ENCODE measurements at places on chromosomes 16 and 17.

- DNase-seq = no peak
These were observed 17.8 kb downstream of the TTLL6 start for GRCh38 chr17:48799069-48799723.

- DNase-seq = peak; percentile 89
These were observed 12.6 kb upstream of the RNF222 start for GRCh38 chr17:8409966-8410882.

GRCh38 chr16:73026754-73027684 lies 20.9 kb downstream of the ZFHX3 start:
- no peak for DNase-seq

DNA sequence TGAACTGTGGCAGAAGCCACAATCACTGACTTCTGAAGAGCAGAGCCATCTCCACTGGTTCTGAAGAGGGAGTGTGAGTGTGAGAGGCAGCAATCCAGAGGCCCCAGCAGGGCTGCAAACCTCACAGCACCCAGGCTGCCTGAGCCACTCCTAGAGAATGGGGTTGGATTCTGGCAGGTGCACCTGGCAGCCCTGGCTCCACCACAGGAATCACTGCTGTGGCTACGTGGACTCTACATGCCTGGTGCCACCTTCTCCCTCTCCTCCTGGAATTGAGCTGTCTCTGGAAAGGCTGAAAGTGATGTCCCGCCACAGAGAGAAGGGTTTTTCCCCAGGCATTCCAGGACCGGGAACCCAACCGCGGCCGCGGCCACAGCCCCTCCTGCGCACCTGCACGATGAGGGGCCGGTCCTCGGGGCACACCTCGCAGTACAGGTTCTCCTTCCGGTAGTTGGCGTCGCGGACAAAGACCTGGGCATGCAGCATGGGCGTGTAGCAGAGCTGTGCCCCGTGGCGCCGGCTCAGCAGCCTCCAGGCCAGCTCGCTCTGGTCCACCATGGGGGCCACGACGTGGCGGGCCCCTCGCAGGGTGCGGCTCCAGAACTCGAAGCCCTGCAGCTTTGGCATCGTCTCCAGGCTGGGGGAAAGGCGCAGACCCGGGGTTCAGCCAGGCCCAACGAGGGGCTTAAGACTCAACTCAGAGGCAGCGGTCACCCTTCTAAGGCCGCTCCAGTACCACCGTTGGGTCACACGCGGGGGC lies 991 bp downstream of the DUS1L start:
- no peak for DNase-seq
